ENCODE measurements at places on chromosomes 16 and 17.

GRCh38 chr16:64997121-64997520, 124.7 kb downstream of the CDH11 start:
- DNase-seq: no peak

- DNase-seq: no peak
These were observed 902 bp downstream of the DLX4 start for GRCh38 chr17:49969795-49970389.

DNA sequence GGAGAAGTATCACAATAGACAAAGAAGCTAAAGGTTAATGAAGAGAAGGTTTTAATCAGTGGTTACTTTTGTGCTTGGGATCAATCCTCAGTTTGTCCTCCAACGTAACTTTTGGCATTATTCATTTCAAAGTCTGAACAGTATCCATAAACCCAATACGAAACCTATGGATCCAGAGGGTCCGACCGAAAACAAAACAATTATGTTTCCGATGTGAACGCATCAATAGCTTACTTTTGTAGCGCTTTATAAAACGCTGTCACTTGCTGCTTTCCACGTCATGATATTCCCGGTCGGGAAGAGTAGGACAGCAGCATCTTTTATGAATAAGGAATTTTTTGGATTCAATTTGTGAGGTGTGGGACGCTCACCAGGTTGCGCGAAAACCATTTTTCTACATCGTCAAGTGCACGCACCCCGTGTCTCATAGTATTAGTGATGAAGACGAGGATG, 383.8 kb downstream of the ZFHX3 start:
- no peak for DNase-seq

- no peak for DNase-seq
These were observed 52.6 kb downstream of the COX10 start for GRCh38 chr17:14121952-14122351.

- DNase-seq: no peak
These were observed 22.8 kb upstream of the SLC5A11 start for GRCh38 chr16:24822974-24823373.

DNA sequence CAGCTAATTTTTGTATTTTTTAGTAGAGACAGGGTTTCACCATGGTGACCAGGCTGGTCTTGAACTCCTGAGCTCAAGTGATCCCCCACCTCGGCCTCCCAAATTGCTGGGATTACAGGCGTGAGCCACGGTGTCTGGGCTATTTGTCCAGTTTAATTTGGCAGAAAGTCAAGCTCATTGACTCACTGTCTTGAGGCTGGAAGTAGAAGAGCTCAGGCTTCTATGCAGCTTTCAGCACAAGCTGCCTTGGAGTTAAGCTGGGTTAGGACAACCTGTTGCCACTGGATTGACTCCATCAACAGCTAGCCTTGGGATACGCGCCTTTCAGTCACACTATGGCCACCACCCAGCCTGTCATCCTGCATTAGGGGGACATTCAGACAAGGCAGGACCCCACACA, 76.2 kb upstream of the DNAH17 start:
- no peak for DNase-seq

Data from ELF-1 (cell line).